ENCODE measurements at places on chromosomes 12 and 14.

DNA sequence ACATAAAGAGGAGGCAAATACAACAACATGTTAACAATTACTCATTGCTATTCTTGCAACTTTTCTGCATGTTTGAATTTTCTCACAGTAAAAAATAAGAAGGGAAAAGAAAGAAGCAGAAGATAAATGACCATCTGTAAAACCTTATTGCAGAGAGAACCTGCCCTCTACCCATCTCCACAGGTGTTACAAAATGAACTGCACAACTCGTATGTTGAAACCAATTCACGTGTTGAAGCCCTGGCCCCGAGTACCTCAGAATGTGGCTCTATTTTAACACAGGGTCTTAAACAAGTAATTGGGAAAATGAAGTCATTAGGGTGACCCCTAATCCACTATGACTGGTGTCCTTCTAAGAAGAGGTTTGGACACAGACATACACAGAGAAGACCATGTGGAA lies 39.5 kb downstream of the FOXN3 start:
- DNase-seq, result no peak

- DNase-seq, result no peak
Observed at GRCh38 chr12:123498126-123498825, 35.2 kb downstream of the RILPL1 start.

DNA sequence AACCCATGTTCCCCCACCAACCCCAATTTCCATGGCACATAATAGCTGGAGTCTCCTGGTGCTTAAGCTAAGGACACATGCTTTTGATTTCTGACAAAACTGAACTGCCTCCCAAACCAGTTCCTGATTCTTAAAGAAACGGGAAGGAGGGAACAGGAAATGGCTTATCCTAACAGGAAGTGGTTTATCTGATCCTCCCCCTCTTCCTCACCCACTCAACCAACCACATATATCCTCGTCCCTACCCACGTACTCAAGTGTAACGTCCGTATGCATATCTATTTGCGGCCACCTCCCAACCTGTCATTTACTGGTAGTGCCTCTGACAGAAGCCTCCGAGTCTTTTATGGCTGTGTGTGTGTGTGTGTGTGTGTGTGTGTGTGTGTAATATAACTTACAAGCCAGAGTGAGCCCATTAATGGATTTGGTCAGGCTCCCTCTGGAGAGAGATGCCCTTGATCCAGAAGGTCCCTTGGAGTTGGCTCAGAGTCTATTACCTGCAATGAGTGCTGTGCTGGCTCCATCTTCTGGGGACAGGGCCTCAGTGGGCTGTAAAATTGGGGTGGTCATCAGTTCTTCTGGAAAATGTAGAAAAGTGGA lies 7.7 kb downstream of the DAZAP2 start:
- no peak for DNase-seq

GRCh38 chr14:98893675-98894074 lies 378.3 kb downstream of the BCL11B start:
- no peak for DNase-seq

DNA sequence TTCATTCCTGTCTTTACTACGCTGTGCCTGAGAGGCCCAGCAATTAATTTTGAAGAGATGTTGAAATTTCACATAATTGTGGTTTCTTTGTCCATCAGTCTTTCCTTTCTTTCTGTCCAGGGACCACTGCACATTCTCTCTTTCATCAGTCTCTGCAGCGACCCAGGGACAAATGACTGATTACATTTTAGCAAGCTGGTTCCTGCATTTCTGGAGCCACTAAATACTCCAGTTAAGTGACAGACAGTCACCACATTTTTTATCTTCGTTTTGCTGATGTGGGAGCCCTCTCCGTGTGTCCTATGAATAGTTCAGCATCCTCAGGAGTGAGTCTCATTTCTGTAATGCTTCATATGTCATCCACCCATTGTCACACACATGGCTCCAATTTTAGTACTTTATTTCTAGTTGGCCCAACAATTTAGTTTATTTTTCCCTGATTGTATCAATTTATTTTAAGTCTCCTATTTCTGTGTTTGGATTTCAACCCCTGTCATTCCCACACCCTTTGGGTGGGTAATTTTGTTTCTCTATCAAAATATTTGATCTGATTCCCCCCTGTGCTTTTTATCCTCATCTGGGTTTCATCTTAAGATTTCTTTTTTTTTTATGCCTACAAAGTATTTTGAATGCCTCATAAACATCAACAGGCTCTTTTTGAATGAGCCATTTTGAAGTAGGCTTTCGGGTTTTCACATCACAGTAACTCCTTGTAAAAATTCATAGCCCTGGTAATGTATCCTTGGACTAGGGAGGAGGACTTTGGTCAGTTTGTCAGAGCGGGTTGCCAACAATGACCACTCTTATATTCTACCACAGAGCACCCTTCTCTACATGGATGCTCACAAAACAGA lies 1196.5 kb downstream of the GALC start:
- no peak for DNase-seq

DNA sequence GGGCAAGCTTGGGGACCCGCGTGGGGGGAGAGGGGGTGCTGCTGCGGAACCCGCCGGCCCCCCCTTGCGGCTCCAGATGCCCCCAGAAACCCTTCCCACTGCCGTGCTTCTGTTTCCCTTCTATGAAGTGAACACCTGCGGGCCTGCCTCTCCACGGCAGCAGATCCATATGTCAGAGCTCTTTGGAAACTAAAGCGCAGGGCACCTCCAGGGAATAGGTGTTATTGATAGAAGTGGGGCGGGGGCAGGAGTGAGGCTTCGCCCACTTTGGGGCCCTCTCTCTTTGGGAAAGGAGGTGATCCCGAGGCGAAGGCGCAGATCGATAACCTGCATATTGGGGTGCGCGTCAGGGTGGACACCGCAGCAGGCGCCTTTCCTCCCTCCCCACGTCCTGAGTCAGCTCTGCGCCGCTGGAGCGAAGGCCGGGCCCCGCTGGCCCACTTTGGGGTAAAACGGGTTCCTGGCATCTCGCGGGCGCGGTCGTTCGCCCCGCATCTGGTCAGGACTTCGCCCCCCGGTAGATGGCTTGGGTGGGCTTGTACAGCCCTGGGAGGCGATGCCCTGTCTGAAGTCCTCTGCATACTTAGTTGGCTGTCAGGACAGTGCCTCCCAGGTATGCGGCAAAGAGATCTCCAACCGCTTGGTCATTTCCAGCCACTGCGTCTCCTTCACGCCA lies 524 bp downstream of the KMT5A start:
- peak; percentile 9 for DNase-seq

DNA sequence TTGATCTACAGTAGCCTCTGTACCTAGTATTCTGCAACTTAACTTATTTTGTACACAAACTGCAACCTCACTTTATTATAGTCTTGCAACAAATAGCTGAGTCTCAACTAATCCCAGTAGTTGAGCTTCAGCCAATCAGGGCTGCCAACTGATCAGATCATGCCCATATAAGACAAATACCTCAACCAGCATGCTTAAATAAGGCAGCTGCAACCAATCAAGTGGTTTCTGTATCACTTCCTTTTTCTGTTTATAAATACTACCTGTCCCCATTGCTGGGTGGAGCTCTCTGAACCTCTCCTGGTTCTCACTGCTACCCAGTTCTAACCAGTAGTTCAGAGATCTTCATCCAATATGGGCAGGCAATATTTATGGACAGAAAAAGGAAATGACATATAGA lies 248.5 kb upstream of the FBXO33 start:
- no peak for DNase-seq

- DNase-seq, result no peak
Observed at GRCh38 chr12:116697716-116698115, 40.2 kb downstream of the SPRING1 start.

Measured in stimulated activated CD4-positive, alpha-beta T cell treated with anti-CD3 and anti-CD28 coated beads, Interleukin-15, amount 100 ng/mL, for 48 hours (primary cell).